Osteoblast (primary cell): ENCODE measurements at places on chromosomes 5 and 9.

GRCh38 chr5:50922942-50923767 is 256.7 kb downstream of the PARP8 start:
- DNase-seq, result no peak

DNA sequence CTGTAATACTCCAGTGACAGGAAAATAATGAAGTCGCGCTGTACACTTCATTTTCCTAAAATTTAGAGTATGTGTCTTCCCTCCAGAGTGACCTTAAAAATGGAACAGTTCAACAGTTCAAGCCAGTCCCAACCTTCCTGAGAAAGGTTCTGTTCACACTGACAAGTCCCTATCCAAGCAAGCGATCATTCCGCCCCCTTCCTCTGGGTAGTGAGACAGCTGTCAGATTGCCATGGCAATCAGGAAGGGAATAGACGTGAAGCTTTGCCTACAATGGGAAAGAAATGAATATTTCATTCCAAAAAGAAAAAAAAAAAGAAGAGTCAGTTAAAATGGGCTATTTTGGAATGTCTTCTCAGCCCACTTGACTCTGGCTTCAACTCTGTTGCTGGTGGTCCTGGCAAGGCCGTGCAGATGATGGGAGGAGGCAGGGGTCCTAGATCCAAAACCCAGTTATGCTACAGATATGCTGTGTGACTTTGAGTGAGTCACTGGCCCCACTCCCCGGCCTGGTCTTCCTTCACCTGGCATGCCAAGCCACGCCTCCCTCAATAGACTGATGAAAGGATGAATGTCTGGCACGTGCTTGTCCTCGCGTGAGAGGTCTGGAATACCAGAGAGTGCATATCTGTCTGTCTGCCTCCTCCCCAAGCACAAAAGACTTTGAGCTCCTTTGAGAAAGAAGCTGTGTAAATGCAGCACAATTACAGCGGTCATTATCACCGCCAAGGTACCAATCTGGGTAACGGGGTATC is 165.8 kb upstream of the WWC1 start:
- no peak for DNase-seq

DNA sequence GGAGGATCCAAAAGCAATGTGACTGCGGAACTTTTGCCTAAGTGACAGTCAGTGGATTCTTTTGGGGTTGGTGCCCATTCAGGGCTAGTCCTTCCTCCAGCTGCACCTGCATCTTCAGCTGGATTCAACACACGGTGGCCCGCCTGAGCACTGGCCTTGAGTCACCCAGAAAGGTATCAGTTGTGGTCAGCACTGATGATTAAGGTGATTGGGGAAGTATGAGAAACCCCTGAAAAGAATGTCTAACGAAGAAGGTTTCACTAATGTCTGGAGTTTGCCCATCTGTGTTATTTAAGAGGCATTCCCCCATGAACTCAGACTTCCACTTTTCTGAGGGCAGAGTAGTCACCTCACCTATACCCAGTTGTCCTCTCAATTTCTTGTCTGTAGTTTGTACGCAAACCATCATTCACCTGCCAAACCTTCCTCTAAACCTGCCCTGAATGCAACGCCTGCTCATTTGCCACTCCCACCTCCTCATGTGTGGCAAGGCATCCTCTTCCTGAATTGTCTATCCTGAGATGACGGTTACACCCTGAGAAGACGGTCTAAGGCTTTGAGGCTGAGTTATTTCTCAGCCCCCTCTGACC is 27.2 kb downstream of the CSF2 start:
- peak; percentile 2 for DNase-seq

GRCh38 chr5:64947031-64947430 is 178.3 kb downstream of the CWC27 start:
- no peak for DNase-seq

GRCh38 chr9:127049044-127049443 is 73.4 kb downstream of the ANGPTL2 start:
- DNase-seq, result peak; percentile 91
